WTC11 (cell line): ENCODE measurements at places on chromosomes 7 and 10.

GRCh38 chr7:47968847-47969774 lies 10.3 kb downstream of the HUS1 start:
- DNase-seq, result peak; percentile 86

DNA sequence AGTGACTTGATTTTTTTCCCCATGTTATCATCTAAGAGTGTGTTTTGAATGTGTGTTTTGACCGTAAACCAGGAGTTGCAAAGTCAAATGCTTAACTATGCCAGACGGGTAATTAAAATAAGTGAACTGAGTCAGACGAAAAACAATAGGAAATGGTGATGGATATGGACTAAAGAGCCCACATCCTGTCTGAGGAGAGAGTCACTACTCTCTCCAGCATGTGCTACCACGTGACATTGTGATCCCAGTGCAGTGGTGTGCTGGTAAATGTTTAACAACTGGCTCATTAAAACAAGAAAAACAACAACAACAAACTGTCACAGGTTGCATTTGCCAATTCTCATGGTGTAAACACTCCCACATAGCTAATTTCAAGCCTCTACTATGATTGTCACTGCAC lies 164.3 kb downstream of the SUGCT start:
- no peak for DNase-seq

GRCh38 chr7:68857571-68857970 lies 740.7 kb upstream of the AUTS2 start:
- no peak for DNase-seq

DNA sequence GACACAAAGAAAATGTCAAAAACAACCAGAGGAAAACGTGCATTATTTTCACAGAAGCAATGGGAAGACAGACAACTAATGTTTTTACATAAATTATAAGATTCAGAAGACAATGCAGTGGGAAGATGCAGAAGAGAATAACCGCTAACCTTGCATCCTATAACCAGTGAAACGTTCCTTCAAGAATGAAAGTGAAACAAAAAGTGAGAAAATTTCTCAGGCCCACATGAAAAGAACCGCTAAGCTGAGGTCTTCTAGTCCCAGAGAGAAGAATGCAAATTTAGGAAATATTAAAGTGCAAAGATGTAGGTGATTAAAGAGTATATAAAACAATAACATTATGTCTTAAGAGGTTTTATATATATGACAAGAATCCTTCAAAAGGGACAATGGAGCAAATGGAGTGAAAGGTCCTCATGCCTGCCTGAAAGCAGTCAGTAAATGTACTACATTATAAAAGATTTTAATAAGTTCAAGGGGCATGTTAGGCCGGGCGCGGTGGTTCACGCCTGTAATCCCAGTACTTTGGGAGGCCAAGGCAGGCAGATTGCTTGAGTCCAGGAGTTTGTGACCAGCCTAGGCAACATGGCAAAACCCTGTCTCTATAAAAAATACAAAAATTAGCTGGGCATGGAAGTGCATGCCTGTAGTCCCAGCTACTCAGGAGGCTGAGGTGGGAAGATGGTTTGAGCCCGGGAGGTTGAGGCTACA lies 43.1 kb upstream of the DDC start:
- DNase-seq, result no peak

DNA sequence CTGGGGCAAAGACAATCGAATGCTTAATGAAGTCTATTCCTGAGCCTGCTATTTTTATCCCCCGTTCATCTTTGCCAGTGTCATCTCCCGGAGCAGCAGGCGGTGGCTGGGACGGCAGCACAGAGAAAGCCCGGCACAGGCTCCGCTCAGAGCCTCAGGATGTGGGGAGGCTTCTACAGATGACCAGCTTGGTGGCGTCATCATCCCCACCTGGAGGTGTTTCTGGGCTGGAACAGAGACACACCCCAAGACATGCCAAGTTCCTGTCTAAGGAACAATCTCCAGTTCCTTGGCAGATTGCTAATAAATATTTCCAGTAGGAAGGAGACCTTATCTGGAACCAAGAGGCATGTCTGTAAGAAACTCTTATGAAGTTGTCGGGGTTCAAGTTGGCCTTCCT lies 552.4 kb upstream of the MGMT start:
- DNase-seq, result no peak

GRCh38 chr7:134879815-134880475 lies 100.5 kb downstream of the CALD1 start:
- no peak for DNase-seq

- DNase-seq, result no peak
Measured at GRCh38 chr10:88032566-88032965, 169.1 kb downstream of the PTEN start.

GRCh38 chr7:8592167-8592566 lies 158.8 kb downstream of the NXPH1 start:
- DNase-seq, result no peak

DNA sequence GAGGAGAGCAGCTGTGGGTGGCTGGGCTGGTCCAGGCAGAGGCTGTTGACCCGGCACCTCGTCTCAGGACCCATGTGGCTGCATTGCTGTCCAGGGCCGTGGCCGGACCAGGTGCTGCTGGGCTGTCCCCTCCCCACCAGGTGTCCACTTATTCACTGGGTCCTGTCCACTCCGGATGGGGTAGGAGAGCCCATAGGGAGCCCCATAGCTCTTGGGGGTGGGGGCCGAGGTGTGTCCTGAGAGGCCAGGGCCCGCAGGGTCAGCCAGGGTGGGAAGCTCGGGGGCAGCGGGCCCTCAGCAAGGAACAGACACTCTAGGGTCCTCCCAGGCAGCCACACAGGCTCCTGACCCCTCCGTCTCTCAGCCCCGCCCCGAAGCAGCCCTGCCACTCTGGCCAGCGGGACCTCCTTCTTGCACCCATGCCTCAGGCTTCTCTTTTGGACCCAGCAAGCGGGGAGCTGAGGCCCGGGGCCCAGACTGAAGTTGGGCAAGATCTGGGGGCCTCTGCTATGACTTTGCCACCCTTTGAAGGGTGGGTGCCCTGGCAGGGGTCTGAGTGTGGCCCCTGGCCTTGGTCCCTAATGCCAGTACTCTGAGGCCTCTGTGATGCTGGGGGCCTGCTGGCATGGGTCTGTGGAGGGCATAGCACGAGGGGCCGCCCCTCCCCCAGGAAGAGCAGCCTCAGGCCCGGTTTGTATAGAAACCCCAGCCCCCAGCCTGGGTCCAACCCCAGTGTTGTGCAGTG lies 86.4 kb downstream of the NKX6-2 start:
- DNase-seq, result no peak

DNA sequence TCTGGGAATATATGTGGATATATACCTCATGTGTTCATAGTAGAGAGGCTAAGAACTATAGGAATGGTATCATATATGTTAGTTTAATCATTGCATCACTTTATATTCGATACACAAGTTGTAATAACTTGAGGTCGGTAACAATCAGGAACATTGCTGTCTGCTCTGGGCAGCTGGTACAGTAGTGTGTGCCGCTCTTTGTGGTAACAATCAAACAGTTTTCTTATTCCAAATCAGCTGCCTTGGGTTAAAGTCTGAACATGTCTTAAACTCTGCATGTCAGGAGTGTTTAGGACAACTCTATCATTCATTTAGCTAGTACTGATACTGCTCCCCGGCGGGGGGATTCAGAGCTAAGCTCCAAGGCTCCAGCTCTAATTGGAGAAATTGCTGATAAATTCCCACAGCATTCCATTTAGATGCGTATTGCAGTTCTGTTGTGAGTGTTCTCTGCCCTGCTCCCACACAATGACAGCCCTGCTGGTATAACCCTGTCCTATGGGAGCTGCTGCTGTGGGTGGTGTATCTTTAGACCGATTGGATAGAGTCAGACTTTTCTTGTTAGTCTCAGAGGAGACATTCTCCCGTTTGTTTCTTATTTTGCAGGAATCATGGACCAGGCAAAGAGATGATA lies 707.5 kb upstream of the FZD8 start:
- DNase-seq, result no peak
